ENCODE measurements at places on chromosomes 1 and 21. TPM values are rescaled to one million over a fixed set of nuclear protein-coding genes. Genes with fewer than 3 reads are reported as not detected.

Gene FCRL4
- total RNA-seq, result not detected

Gene SLAMF6
- 2.6 TPM for total RNA-seq

Gene TRAF3IP3
- 3.6 TPM for total RNA-seq

Gene C1orf56
- 4.6 TPM for total RNA-seq

Gene OR14K1
- total RNA-seq, result 1.3 TPM

Gene LRRC8C
- total RNA-seq, result 12.9 TPM

Gene ANKRD34A
- total RNA-seq, result 0.98 TPM

Gene DYNLT5
- 0.32 TPM for total RNA-seq

Gene BTG2
- total RNA-seq, result 82.7 TPM

Gene CTSE
- total RNA-seq, result under 0.01 TPM

Gene OLIG2
- total RNA-seq, result not detected

Gene SLC30A10
- not detected for total RNA-seq

Gene CD34
- total RNA-seq, result 80.6 TPM

Gene OTUD3
- 11.1 TPM for total RNA-seq

Gene ESRRG
- total RNA-seq, result 9.1 TPM

Gene SWT1
- 10.5 TPM for total RNA-seq

Gene RGS7
- 0.16 TPM for total RNA-seq

Gene SPRR2F
- not detected for total RNA-seq

Gene DEPDC1
- 1.5 TPM for total RNA-seq

Gene ERG
- 14.0 TPM for total RNA-seq

Gene TXNDC12
- total RNA-seq, result 37.6 TPM

Gene DNAJC6
- total RNA-seq, result 6.2 TPM

Gene INSRR
- not detected for total RNA-seq

Gene FAM151A
- total RNA-seq, result 0.33 TPM

Gene CD244
- 1.6 TPM for total RNA-seq

Gene CD52
- 12.3 TPM for total RNA-seq

Gene TMPRSS15
- not detected for total RNA-seq

All from breast epithelium (tissue), 4 donors.